ENCODE measurements at places on chromosomes 4 and X.
A peak's percentile ranks its signal among the peaks of the same experiment; 100 is the strongest.

DNA sequence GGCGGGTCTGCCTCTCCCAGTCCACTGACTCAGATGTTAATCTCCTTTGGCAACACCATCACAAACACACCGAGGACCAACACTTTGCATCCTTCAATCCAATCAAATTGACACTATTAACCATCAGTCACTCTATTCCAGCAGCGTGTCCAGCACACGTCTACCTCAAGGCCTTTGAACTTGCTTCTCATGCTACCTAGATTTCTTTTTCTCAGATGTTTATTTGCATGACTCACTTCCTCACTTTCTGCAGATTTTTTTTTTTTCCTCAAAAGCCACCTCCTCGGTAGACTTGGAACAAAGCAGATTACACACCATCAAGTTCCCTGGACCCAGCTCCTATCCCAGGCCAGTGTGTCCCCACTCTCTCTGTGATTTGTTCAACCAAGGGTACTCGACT, 49.5 kb downstream of the SUPT20HL2 start:
- DNase-seq, result no peak

GRCh38 chr4:63123441-63123840, 1285.8 kb downstream of the TECRL start:
- DNase-seq, result no peak

DNA sequence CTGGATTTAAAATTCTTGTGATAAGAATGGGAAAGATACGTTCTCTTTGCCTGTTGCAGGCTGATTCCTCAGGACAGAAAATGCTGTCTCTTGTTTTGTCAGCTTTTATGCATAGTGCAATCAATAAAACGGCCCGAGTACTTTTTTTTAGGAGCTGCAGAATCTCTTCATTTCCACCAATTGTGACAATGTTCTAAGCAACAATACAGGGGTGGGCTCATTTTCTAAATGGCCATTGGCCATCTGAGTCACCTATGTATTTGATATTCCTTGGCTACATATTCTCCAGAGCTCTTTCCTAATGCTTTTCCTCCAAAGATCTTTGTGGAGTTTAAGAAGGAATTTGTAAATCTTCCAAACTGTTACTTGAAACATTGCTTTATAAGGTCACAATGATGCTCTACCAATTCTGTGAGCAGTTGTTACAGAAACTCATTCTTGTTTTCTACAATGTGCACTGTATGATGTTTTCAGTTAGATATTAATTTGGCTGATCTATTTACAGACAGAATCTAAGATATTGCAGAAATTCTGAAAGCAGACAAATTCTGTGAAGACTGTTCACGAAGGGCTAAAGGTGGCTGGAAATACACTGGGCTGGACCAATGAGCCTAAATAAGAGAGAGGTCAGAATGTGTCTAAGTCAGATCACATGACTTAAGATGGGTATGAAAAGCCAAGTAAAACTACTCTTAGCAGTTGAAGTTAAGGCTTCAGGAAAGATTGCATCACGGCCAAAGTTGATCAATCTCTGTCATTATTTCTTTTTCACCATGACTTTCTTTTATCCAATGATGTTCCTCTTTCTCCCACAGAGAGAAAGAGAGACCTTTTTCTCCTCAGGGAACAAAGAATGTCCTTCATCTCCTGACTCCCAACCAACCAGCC, 33.4 kb downstream of the TAPT1 start:
- no peak for DNase-seq

DNA sequence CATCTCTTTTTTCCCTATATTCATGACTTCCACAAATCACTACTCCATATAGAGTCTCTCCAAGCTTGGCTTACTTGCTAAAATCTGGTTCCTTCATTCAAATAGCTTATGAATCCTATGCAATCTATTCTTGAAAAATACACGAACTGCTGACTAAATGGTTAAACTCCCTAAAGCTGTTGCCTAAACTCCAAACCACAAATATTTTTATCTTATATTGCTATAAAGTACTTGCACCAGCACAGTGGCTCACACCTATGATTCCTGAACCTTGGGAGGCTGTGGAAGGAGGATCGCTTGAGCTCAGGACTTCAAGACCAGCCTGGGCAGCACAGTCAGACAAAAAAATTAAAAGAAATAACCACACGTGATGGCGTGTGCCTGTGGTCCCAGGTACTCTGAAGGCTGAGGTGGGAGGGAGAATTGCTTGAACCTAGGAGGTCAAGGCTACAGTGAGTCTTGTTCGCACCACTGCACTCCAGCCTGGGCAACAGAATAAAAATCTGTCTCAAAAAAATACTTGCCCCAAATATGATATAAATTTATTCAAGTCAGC, 2.2 kb downstream of the FBXO8 start:
- DNase-seq, result no peak

GRCh38 chr4:10808591-10808990, 124.0 kb upstream of the CLNK start:
- DNase-seq, result no peak

GRCh38 chr4:138902705-138903104, 112.9 kb upstream of the NOCT start:
- no peak for DNase-seq

DNA sequence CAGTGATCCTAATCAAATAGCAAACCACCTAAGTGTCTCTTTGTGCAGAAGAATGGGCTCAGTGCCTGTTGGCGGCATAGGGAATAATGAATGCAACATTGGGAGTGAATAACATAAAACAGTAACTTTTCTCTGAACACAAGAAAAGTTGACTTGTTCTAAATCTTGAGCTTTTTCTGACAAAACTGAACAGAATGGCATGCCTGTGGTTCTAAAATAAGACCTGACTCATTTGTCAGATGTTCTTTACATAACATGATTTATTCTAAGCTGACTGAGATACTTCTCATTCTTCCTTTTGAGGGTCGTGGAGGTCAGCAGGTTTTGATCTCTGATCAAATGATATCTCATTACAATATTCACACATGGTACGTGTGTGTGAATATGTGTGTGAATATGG, 165.4 kb upstream of the WDR1 start:
- no peak for DNase-seq

GRCh38 chr4:54228961-54229501, at the start of gene PDGFRA:
Gene PDGFRA (plus strand): TSS chr4:54229293. CDS start chr4:54258769, 29,476 bp downstream.
- no peak for DNase-seq

DNA sequence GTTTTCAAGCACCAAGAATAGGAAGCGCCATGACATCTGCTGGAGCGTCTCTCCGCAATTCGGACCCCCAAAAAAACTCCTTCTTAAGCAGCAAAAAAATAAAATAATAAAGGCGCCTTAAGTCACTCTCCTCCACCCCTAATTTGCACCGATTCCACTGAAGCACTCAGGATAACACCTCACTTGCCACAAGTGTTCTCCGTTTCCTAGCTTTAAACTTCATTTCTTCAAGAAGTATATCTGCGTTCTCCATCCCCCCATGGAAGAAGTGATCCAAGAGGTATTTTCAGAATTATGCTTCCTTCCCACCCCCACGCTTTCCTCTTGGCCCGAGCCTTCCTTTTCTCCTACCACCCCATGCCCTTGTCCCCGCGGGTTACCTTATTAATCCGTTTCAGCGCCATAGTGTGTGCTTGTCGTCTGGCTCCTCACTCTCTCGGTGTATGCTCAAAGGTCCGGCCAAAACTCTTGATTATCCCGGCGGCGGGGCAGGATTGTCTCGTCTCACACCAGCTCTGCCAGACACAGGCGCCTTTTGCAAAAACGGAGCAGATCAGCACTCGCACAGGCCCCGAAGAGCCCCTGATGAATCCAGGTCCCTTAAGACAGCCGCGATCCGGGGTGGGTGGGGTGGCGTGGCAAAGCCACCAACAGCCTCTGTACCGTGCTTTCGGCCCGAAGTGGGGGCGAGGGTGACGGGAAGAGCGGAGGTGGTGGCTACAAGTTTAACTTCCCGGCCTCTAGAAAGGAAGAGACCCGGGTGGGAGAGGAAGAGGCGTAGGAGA, 1.1 kb downstream of the UBE2D3 start:
- no peak for DNase-seq

DNA sequence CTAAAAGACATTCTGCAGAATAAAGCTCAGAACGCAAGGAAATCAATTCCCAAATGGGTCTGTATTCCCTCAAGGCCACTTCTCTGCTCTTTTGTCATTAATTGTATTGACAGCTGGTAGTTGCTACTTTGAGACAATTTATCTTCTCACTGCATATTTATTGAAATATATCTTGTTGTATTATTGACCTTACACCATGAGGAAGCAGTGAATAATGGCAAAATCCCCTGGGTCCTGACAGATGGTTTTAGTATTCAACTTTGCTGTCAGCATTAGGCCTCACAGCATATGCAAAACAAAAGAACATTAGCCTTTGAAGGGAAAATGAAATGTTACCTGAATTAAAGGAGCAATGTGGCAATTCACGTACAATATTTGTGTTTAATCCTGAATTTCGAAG, 406.1 kb upstream of the TRAM1L1 start:
- DNase-seq, result no peak

GRCh38 chrX:37603938-37604409, 32.5 kb downstream of the LANCL3 start:
- DNase-seq, result no peak

- no peak for DNase-seq
These were observed 532.9 kb upstream of the FTHL17 start for GRCh38 chrX:31604629-31605221.

DNA sequence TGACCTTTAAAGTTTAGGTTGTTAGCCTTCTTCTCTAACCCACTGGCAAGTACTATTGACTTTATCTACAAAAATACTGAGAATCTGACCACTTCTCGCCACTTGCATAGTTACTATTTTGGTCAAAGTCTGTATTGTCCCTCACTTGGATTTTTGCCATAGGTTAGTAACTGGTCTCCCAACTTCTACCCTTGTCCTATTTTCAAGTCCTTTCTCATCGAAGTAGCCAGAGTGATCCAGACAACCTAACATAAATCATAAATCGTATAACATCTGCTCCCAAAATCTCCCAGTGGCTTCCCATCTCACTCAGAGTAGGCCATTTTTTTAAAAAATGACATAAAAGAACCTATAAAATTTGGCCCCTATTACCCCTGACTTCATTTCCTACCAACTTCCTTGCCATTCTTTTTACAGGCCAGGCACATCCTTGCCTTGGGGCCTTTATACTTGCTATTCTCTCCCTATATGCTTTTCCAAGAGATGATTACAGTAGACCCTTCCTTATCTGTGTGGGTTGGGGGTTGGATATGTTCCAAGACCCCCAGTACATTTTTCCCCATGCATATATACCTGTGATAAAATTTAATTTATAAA, 29.0 kb downstream of the WDFY3 start:
- DNase-seq, result no peak

GRCh38 chrX:44705817-44706551, 137.8 kb upstream of the DUSP21 start:
- peak; percentile 79 for DNase-seq

- peak; percentile 19 for DNase-seq
These were observed 62.6 kb upstream of the KLF3 start for GRCh38 chr4:38601244-38601915.

DNA sequence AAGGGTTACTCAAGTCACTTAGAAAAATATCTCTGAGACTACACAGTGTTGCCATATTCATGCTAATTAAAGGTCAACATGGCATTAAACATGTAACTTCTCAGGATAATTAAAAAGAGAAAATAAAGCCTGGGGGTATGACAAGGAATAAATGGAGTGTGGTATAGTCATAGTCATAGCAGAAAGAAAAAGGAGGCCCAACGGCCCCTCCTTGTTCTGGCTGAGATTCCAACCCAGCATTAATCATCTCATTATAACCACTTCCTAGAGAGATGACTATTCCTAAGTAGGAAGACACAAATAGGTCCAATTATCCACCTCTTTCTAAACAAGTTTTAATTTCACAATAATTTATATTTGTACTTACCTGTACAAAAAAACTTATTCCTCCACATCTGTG, 778.4 kb upstream of the AADAT start:
- no peak for DNase-seq

Measured in K562 (cell line).